Activated T-cell treated with anti-CD3 and anti-CD28 coated beads, Interleukin-2, amount 50 U/mL, for 4 hours (primary cell): ENCODE measurements at places on chromosomes 6 and 20. TPM values are rescaled to one million over a fixed set of nuclear protein-coding genes. Genes with fewer than 3 reads are reported as not detected.

- no peak for DNase-seq
Observed at GRCh38 chr6:71766796-71767195, 119.6 kb upstream of the RIMS1 start.

- no peak for DNase-seq
Observed at GRCh38 chr6:151081656-151082055, 158.1 kb upstream of the AKAP12 start.

GRCh38 chr6:44080561-44081521, 46.4 kb downstream of the MRPL14 start:
- no peak for DNase-seq

DNA sequence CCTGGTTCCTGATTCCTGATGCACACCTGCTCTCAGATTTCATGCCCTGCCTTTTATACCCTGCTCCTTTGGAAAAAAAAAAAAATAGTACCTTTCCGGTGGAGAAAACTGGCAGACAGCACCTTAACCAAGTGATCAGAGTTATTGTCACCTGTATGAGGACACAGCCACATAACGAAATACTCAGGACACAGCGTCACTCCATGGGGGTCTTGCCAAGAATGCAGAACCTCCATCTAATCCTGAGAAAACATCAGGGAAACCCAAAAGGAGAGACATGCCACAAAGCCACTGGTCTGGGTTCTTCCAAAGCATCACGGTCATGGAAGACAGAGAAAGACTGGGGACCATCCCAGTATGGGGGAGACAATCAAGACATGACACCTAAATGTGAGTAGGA, 29.1 kb downstream of the BFSP1 start:
- no peak for DNase-seq

DNA sequence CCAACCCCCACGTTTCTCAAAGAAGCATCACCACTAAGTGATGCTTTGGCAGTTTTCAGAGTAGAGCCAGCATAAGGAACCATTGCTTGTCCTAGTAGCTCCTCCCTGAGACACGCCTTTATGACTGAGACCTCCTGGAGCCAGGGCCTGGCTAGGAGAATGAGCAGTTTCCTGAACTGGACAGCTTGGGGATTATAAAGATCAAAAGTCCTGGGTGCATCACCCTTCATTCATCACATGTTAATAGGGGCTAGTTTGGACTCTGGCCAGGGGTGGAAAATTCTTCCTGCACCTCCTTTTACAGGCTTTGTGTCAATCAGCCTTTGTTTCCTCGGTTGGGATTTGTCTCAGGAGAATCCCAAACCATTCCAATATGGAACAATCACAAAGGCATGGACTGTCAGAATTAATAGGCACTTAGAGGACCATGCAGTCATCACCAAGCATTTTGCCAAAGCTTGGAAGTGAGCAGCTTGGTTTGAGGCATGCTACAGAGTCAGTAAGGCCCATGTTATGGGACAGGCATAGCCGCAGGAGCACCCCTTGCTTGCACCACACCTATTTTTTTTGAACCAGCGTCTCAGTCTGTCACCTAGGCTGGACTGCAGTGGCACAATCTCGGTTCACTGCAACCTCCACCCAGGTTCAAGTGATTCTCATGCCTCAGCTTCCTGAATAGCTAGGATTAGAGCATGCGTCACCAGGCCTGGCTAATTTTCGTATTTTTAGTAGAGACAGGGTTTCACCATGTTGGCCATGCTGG, 64.9 kb upstream of the TGM3 start:
- DNase-seq, result no peak

- DNase-seq, result no peak
Observed at GRCh38 chr6:140078561-140079125, 704.2 kb upstream of the CITED2 start.

GRCh38 chr6:111057074-111057752, 30.1 kb upstream of the SLC16A10 start:
- no peak for DNase-seq

DNA sequence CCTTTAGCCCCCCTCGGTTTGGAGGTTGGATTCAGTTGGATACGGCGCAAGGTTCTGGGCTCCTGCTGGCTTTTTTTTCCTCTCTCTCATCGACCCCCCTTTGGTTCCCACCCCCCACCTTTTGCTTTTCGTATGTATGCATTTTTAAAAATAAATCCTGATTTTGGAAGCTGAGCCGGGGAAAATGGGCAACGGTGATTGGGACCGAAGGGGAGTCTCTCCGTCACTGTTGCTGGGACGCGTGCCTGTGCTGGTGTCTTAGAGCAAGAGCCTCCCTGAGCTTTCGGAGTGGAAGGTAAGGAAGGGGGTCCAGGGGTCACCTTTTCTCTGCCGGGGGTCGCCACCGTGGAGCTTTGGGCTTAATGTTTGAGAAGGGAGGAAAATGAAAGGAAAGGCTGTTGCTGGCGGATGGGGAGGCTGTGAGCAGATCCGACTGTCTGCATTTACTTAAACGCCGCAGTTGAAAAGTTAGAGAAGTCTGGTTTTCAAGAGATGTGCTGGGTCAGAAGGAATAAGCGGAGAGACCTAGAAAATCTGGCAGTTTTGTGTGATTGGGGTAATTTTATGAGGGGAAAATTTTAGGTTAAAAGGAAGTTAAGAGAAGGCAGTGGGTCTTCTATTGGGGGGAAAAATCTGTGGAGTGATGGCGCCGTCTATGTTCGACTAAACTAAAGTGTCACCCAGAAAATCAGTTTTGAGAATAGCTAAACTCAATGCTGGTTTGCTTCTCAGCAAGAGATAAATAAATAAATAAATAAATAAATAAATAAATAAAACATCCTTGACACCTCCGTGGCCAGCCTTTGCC, 828 bp downstream of the ADGRB3 start:
- DNase-seq, result no peak

- no peak for DNase-seq
Observed at GRCh38 chr6:151001387-151002056, 136.0 kb downstream of the MTHFD1L start.

DNA sequence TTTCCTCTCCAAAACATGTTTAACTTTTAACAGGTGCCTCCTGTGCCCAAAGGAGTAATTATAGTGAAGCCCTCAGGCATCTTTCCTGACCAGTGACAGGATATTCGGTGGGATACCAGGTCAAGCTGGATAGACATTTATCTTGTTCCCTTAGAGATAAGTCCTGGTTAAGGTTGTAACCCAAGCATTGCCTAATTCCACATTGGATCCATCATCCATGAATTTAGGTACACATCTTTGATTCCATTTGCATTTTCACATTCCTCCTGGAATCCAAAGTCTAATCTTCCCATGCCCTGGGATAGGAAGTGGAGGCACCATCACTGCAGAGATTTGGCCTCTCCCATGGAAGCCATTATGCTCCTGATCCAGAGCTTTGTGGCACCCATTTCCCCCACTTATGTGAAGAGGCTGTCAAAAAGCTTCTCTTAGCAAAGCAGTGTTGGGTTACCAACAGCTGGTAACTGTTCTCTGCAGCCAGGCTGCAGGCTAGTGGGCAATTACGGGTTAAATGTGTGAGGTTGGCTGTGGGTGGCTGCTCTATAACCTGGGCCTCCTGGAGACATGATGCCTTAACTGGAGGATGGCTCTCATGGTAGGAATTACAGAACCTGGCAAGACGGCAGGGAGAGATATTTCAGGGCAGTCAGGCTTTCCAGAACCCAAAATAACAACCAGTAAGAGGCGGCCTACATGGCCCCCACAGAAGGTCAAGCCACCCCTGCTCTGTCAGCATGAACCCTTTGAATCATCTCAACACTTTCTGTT, 96.9 kb upstream of the VGLL2 start:
- no peak for DNase-seq

GRCh38 chr20:9590189-9590588, 75.8 kb downstream of the LAMP5 start:
- no peak for DNase-seq

DNA sequence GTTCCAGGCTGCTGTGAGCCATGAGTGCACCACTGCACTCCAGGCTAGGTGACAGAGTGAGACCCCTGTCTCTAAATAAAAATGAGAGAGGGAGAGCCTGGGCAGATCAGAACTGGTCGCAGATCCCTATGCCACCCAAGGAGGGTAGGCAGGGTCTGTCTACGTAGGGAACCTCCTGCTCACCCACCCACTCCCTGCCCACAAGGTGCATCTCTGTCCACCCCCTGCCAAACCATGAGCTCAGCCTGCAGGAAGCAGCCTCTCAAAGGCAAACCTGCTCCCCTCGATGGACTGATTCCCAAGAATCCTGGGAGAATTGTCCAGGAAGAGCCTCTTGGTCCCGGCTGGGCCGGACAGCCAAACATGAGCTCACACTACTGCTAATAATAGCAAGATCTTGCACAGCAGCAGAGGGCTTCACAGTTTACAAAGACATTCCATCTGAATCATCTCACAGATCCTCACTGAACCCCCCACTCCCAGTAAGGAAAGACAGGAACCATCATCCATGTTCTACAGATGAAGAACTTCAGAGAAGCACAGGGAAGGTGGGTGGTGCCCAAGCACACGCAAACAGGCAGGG, 27.8 kb upstream of the TLDC2 start:
- no peak for DNase-seq

- DNase-seq, result no peak
Observed at GRCh38 chr6:47402081-47402480, 75.5 kb upstream of the CD2AP start.

DNA sequence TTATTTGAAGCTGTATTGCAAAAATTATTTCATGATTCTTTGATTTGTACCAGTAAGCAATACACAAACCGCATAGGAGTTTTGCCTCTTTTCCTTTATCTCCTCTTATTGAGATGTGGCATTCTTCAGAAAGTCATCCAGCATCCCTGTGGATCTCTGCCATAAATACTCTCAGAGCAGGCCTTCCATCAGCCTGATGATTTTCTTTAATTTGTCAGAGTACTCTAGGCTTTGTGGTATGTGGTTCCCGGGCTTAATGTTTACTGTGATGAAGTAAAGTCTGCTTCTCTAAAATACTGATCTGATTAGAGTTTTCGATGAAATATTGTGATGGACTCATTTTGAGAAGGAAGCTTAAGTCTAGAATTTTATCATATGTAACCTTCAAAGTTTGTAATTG, 31.1 kb upstream of the SLC35D3 start:
- no peak for DNase-seq

GRCh38 chr6:104527311-104527710, 332.4 kb downstream of the HACE1 start:
- no peak for DNase-seq

- no peak for DNase-seq
Observed at GRCh38 chr6:11812951-11813350, 34.3 kb upstream of the ADTRP start.

DNA sequence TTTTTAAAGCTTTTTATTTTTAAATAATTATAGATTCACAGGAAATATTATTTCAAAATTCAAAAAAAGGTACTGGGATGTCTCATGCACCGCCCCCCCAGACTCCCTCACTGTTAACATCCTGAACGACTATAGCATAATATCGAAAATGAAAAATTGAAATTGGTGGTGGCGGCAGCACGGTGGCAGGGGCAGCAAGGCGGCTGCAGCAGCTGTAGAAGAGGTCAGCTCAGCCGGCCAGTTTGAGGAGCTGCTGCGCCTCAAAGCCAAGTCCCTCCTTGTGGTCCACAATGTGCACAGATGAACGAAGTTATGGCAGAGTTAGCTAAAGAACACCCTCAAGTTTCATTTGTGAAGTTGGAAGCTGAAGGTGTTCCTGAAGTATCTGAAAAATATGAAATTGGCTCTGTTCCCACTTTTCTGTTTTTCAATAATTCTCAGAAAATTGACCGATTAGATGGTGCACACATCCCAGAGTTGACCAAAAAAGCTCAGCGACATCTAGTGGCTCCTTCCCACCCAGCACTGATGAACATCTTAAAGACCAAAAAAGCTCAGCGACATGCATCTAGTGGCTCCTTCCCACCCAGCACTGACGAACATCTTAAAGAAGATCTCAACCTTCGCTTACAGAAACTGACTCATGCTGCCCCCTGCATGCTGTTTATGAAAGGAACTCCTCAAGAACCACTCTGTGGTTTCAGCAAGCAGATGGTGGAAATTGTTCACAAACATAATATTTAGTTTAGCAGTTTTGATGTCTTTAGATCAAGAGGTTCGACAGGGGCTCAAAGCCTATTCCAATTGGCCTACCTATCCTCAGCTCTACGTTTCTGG, 100.8 kb downstream of the FAM217A start:
- DNase-seq, result peak; percentile 30

DNA sequence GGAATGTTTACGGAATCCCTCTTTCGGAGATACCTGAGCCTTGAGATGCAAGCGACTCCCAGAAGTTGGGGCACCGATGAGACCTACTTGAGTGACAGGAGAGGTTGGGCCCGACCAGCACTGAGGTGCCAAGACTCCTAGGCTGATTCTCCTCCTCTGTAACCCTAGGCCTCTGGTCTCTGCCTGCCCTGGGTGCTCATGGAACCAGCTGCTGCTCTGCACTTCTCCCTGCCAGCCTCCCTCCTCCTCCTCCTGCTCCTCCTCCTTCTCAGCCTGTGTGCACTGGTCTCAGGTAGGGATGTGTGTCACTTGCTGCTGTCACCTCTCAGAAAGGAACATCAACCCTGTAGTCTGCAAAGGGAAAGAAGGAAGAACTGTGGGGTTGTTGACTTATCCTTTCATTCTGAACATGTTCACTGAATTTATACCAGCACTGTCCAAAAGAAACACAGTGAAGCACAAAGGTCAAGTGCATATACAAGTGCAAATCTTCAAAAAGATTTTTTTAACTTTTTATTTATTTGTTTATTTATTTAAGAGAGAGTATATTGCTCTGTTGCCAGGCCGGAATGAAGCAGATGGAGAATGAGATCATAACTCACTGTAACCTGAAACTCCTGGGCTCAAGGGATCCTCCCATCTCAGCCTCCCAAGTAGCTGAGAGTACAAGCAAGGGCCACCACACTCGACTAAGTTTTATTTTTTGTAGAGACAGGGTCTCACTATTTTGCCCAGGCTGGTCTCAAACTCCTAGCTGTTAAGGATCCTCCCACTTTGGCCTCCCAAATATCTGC, 913 bp downstream of the BTN2A2 start:
- DNase-seq, result no peak

DNA sequence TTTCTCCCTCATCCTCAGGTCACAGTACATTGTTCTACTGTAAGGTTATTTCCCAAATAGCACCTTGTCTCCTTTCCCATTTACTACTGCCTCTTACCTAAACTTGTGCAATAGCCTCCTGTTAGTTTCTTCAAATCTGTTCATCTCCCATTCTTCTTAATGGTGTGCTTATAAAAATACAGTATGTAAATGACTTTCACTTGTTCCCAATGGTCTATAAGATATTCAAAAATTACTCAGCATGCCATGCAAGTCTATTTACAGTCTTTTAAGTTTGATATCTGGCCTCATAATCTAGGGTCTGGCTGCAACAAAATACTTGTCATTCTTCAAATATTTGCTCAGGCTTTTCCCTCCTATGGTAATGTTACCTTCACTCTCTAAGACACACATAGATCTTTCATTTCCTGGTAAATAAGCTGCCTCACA, 31.5 kb upstream of the RHAG start:
- no peak for DNase-seq

Gene BAG2
- 6.9 TPM for total RNA-seq

Gene SH3BGRL2
- 0.92 TPM for total RNA-seq

Gene LY86
- total RNA-seq, result 0.16 TPM

Gene ULBP3
- total RNA-seq, result 1.1 TPM

Gene HEY2
- 0.10 TPM for total RNA-seq

Gene PLA2G7
- total RNA-seq, result not detected

Gene NRSN1
- total RNA-seq, result not detected

Gene OXT
- not detected for total RNA-seq

Gene C6orf15
- total RNA-seq, result not detected

Gene SAMD5
- not detected for total RNA-seq
